Effector memory CD8-positive, alpha-beta T cell (primary cell): ENCODE measurements at places on chromosomes 16 and 17.

GRCh38 chr16:30927789-30928378, 4.5 kb downstream of the FBXL19 start:
- peaks cover 14% of the 10 kb centered on the region for H3K4me1 ChIP-seq
- no peak for DNase-seq
- H3K27me3 ChIP-seq = no peaks in the 10 kb centered on the region

DNA sequence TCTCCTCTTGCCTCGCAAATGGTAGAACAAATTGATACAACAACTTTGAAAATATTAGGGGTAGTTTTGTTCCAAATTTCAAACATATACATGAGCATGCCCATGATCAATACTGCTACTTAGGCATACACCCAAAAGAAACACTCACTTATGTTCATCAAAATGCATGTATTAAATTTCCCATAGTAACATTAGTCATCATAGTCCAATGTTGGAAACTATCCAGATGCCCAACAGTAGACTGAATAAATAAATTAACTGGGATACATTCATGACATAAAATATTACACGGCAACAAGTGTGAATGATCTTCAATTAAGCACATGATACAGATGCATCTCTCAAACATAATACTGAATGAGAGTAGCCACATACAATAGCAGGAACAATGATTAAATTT, 391.6 kb downstream of the CDH11 start:
- H3K4me1 ChIP-seq = no peaks in the 10 kb centered on the region
- H3K27ac ChIP-seq = no peak overlapping the region
- no peaks in the 10 kb centered on the region for H3K27me3 ChIP-seq
- H3K4me3 ChIP-seq = no peak overlapping the region

GRCh38 chr17:2150806-2151205, 95.9 kb downstream of the HIC1 start:
- no peak overlapping the region for H3K27ac ChIP-seq
- no peaks in the 10 kb centered on the region for H3K27me3 ChIP-seq
- peaks cover 7% of the 10 kb centered on the region for H3K4me1 ChIP-seq
- peaks cover 9% of the 10 kb centered on the region for H3K36me3 ChIP-seq
- no peak for DNase-seq
- H3K4me3 ChIP-seq = no peak overlapping the region

GRCh38 chr16:23141959-23142740, 7.1 kb downstream of the USP31 start:
- peaks cover 8% of the 10 kb centered on the region for H3K4me1 ChIP-seq
- no peak overlapping the region for H3K27ac ChIP-seq
- no peak for DNase-seq
- peaks cover 3% of the 10 kb centered on the region for H3K36me3 ChIP-seq

- H3K27me3 ChIP-seq = peaks cover 38% of the 10 kb centered on the region
- no peak overlapping the region for H3K4me3 ChIP-seq
- H3K4me1 ChIP-seq = no peaks in the 10 kb centered on the region
- H3K27ac ChIP-seq = no peak overlapping the region
- no peak for DNase-seq
Measured at GRCh38 chr16:17801068-17801467, 330.3 kb upstream of the XYLT1 start.

GRCh38 chr17:70653850-70654249, 484.5 kb downstream of the KCNJ2 start:
- H3K4me1 ChIP-seq = no peaks in the 10 kb centered on the region
- no peaks in the 10 kb centered on the region for H3K27me3 ChIP-seq
- no peak overlapping the region for H3K4me3 ChIP-seq
- H3K27ac ChIP-seq = no peak overlapping the region
- no peak for DNase-seq
- no peaks in the 10 kb centered on the region for H3K36me3 ChIP-seq

DNA sequence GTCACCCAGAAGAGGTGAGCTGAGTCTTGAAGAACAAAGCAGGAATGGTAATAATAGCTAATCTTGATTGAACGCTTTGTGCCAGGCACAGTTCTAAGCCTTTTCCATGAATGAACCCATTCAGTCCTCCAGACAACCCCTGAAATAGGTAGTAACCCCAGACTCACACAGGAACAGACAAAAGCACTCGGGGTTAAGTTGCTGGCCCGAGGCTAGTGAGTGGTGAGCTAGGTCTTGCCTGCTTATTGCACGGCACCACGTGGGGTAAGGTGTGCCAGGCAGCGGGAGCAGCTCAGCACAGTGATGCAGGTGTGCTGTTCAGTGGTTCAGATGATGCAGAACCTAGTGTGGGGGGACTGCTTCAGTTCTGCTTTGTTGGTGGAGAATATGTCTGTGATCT, 181.6 kb downstream of the RAB11FIP4 start:
- no peak overlapping the region for H3K27ac ChIP-seq
- DNase-seq = no peak
- H3K4me3 ChIP-seq = no peak overlapping the region
- no peaks in the 10 kb centered on the region for H3K4me1 ChIP-seq
- no peaks in the 10 kb centered on the region for H3K36me3 ChIP-seq

- peak overlapping the region; percentile 91 for H3K4me3 ChIP-seq
- DNase-seq = no peak
- no peaks in the 10 kb centered on the region for H3K36me3 ChIP-seq
- H3K27ac ChIP-seq = no peak overlapping the region
Measured at GRCh38 chr17:35765086-35765710, 4.5 kb downstream of the C17orf50 start.

DNA sequence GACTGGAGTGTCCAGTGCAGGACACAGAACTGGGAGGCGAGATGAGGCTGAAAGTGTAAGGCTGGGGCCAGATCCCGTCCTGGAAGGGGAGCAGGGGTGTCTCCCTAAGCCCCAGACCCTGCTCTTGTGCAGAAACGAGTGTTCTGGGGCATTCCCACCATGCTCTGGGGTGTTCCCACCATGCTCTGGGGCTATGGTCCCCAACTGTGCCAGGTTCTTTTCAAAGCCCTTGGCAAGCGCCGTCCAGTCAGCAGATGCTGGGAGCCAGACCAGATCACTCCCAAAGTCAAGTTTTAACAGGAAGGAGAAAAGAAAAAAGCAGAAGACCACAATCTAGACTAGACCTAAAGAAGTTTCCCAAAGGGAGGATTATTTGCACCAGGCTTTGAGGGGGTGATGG, 2.5 kb downstream of the TAX1BP3 start:
- no peaks in the 10 kb centered on the region for H3K27me3 ChIP-seq
- no peak overlapping the region for H3K27ac ChIP-seq
- H3K4me3 ChIP-seq = peak overlapping the region; percentile 50
- peaks cover 19% of the 10 kb centered on the region for H3K4me1 ChIP-seq
- DNase-seq = no peak

- H3K27me3 ChIP-seq = peaks cover 31% of the 10 kb centered on the region
- H3K4me1 ChIP-seq = no peaks in the 10 kb centered on the region
- H3K27ac ChIP-seq = no peak overlapping the region
- DNase-seq = no peak
- H3K4me3 ChIP-seq = no peak overlapping the region
Measured at GRCh38 chr16:54652201-54652770, 278.4 kb upstream of the IRX5 start.

DNA sequence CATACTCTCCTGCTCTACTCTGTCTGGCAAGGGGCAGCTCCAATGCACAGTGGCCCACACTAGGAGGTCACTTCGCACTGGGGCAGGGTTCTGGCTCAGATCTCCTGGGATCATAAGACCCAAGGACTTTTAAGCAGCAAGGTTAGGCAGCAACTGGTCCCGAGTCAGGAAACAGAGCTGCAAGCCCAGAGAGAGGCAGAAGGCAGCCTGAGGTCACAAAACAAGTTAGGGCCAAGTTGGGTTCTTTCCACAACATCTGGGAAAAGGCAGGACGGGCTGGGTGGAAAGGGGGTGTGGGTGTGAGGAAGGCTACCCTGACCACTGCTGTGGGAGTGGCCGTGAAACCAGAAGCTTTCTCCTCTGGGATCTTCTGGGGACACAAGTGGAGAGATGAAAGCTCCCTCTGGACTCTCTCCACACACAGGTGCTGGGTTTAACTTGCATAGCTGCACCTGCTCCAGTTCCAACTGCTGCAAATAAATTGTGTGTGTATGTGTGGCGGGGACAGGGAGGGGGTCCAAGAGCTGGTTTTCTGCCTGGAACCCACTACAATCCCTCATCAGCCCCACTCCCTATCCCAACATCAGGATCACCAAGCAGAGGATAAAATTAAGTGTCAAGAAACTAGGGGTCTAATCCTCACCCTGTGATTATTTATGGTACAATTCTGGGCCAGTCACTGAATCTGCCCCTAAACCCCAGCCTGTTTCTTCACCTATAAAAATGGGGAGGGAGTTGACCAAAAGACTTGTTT, 8.0 kb upstream of the TSPOAP1 start:
- peak overlapping the region; percentile 90 for H3K4me3 ChIP-seq
- H3K27me3 ChIP-seq = no peaks in the 10 kb centered on the region
- H3K27ac ChIP-seq = peak overlapping the region; percentile 95
- no peak for DNase-seq
- peaks cover 66% of the 10 kb centered on the region for H3K36me3 ChIP-seq
